ENCODE measurements at places on chromosomes 3 and 15. TPM values are rescaled to one million over a fixed set of nuclear protein-coding genes. Genes with fewer than 3 reads are reported as not detected.

Gene GOLGA8M
- not detected for total RNA-seq

Gene CPNE4
- 1.5 TPM for total RNA-seq

Gene RASGRF1
- total RNA-seq, result 0.64 TPM

Gene FANCD2OS
- total RNA-seq, result not detected

Gene CFAP91
- total RNA-seq, result 1.4 TPM

- no peak overlapping the region for H3K27ac ChIP-seq
- H3K36me3 ChIP-seq, result no peaks in the 10 kb centered on the region
- no peaks in the 10 kb centered on the region for H3K4me1 ChIP-seq
- DNase-seq, result no peak
- no peaks in the 10 kb centered on the region for H3K27me3 ChIP-seq
- no peak overlapping the region for H3K4me3 ChIP-seq
Observed at GRCh38 chr15:57398336-57398735, 22.0 kb downstream of the CGNL1 start.

DNA sequence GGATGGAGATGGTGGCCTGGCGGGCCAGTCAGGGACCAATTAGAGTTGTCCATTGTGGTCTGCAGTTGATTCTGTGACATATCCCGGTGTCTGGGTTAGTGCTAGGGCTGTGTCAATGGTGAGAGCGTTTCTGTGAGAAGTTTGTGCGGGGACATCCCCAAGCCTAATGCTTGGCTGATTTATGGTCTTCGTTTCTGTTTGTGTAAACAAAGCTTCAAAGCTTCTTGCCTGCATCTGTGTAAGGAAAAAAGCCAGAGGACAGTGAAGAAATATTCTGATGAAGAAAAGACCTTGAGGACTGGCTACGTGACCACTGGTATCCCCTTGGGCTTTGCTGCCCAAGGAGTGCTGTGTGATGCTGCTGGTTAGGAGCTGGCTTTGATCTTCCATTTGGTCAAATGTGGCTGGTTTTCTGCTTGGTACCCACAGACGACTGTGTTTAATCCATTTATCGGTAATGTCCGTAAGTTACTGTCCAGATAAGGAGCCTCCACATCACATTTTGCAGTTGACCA, 74.6 kb upstream of the LRTM1 start:
- no peak for DNase-seq
- H3K27ac ChIP-seq, result no peak overlapping the region
- no peaks in the 10 kb centered on the region for H3K27me3 ChIP-seq
- no peaks in the 10 kb centered on the region for H3K4me1 ChIP-seq
- H3K4me3 ChIP-seq, result no peak overlapping the region

DNA sequence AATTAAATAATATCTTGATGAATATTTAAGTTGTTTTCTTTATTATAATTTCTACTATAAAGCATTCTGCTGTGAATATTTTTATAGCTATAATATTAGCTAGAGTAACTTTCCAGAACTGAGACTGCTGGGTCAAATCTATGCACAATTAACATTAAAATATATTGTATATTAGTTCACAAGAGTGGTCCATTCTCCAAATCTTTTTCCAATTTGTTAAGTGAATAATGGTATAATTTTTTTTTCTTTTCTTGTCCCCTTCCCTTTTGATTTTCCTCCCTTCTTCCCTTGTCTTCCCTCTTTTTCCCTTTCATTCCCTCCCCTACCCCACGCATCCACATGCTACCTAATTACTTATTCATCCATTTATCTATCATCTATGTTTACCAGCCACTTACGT, 977.5 kb downstream of the TUSC7 start:
- H3K36me3 ChIP-seq, result no peaks in the 10 kb centered on the region
- H3K4me1 ChIP-seq, result no peaks in the 10 kb centered on the region
- H3K27me3 ChIP-seq, result no peaks in the 10 kb centered on the region
- DNase-seq, result no peak

- H3K4me1 ChIP-seq, result peaks cover 15% of the 10 kb centered on the region
- no peaks in the 10 kb centered on the region for H3K36me3 ChIP-seq
- no peak overlapping the region for H3K4me3 ChIP-seq
- H3K27me3 ChIP-seq, result no peaks in the 10 kb centered on the region
- H3K27ac ChIP-seq, result no peak overlapping the region
Observed at GRCh38 chr3:24508423-24508839, 13.8 kb upstream of the THRB start.

DNA sequence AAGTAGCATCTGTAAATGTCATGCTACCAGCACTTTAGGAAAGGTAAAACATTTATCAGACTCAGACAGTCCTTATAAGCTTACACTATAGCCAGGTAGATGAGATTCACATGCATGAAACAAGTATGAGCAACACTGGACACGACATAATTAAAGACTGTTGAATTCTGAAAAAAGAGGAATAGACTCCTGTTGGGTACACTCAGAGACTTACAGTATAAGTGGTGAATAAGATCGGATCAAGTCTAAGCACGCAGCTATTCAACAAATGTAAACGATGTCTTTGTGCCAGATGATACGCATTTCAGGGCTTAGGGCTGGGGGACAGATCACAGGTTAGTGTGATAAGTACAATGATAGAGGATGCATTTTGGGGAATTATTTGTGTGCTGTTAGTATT, 43.2 kb upstream of the SPPL2A start:
- no peaks in the 10 kb centered on the region for H3K36me3 ChIP-seq
- no peaks in the 10 kb centered on the region for H3K27me3 ChIP-seq
- H3K27ac ChIP-seq, result no peak overlapping the region
- no peak overlapping the region for H3K4me3 ChIP-seq

DNA sequence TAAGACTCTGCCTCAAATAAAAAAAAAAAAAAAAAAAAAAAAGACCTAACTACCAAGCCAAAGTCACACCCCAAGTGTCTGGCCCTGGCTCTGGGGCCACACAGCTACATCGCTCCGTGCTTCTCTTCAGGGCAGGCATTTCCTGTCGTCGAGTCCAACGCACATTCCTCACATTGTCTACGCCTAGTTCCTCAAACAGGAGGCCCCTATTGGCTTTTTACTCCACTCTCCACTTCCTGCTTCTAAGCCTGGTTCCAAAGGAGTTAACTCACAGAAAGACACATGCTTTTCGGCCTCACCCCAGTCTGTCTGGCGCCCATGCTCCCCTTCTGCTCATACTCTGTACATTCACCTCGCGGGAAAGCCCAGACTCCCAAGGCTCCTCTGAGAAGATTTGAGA, 28.8 kb downstream of the KNG1 start:
- no peak overlapping the region for H3K4me3 ChIP-seq
- no peaks in the 10 kb centered on the region for H3K27me3 ChIP-seq
- H3K27ac ChIP-seq, result peak overlapping the region; percentile 71
- H3K36me3 ChIP-seq, result no peaks in the 10 kb centered on the region

DNA sequence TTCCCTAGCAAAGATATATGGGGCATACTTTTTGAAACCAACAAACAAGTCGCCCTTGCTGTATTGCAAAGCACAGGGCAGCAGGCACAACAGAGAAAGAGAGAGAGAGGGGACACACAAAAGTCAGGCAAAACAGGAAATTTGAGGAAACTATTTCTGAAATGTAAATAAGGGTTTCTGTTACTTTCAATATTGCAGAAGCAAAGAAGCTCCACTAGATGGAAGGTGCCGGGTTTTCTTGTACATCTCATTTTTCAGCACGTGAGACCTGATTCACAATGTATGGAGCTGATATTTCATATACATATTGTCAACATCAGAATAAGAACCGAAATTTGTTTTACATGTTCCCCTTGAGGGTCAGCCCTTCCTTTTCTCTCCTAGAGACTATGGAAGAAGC, 127.4 kb downstream of the FOXP1 start:
- H3K27ac ChIP-seq, result peak overlapping the region; percentile 39
- no peaks in the 10 kb centered on the region for H3K27me3 ChIP-seq
- peaks cover 16% of the 10 kb centered on the region for H3K4me1 ChIP-seq
- no peak for DNase-seq
- H3K4me3 ChIP-seq, result no peak overlapping the region
- no peaks in the 10 kb centered on the region for H3K36me3 ChIP-seq

GRCh38 chr15:67790610-67791319, 34.5 kb upstream of the SKOR1 start:
- H3K36me3 ChIP-seq, result no peaks in the 10 kb centered on the region
- H3K27me3 ChIP-seq, result no peaks in the 10 kb centered on the region
- H3K4me1 ChIP-seq, result no peaks in the 10 kb centered on the region
- H3K4me3 ChIP-seq, result no peak overlapping the region

- H3K4me3 ChIP-seq, result no peak overlapping the region
- peaks cover 54% of the 10 kb centered on the region for H3K27me3 ChIP-seq
- no peaks in the 10 kb centered on the region for H3K4me1 ChIP-seq
- no peak for DNase-seq
- H3K36me3 ChIP-seq, result no peaks in the 10 kb centered on the region
- H3K27ac ChIP-seq, result peak overlapping the region; percentile 24
Observed at GRCh38 chr3:192409201-192409837, 318.0 kb downstream of the FGF12 start.

- peak overlapping the region; percentile 36 for H3K4me3 ChIP-seq
- no peaks in the 10 kb centered on the region for H3K27me3 ChIP-seq
- peak overlapping the region; percentile 75 for H3K27ac ChIP-seq
- peak; percentile 94 for DNase-seq
- H3K4me1 ChIP-seq, result peaks cover 11% of the 10 kb centered on the region
Observed at GRCh38 chr3:129026728-129027543, 25.8 kb downstream of the EFCC1 start.

- H3K4me3 ChIP-seq, result no peak overlapping the region
- peaks cover 98% of the 10 kb centered on the region for H3K27me3 ChIP-seq
- DNase-seq, result no peak
- no peaks in the 10 kb centered on the region for H3K36me3 ChIP-seq
- H3K27ac ChIP-seq, result no peak overlapping the region
- peaks cover 11% of the 10 kb centered on the region for H3K4me1 ChIP-seq
Observed at GRCh38 chr15:52796753-52797520, 6.8 kb upstream of the ONECUT1 start.

DNA sequence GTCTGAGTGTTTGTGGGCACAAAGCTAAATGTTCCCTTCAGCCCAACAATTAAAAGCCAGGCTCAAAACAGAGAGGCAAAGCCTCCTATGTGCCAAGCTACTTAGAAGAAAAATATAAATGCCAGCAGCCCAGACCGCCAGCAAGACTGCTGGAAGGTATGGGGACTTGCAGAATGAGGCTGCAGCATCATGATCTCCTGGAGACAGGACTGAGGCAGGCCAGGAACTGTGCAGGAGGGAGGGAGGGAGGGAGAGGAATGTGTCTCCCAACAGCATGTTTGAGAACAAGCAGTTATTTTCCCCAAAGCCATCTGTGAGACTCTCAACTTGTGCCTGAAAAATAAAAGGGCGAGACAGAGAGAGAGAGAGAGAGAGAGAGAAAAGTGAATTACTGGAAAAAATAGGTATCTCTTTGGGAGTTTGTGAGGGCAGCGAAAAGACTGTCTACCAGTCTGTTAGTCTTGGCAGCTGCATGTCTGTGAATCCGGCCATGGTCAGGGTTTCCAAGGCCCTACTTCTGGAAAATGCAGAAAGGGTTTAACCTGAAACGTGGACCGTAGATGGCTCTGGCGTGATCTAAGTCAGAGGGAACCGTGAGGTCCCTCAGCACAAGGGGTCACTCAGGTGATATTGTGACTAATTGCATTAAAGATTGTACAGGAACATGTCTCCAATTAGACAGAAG, 139.7 kb upstream of the COL8A1 start:
- no peaks in the 10 kb centered on the region for H3K27me3 ChIP-seq
- no peaks in the 10 kb centered on the region for H3K36me3 ChIP-seq
- H3K27ac ChIP-seq, result no peak overlapping the region
- peaks cover 7% of the 10 kb centered on the region for H3K4me1 ChIP-seq

DNA sequence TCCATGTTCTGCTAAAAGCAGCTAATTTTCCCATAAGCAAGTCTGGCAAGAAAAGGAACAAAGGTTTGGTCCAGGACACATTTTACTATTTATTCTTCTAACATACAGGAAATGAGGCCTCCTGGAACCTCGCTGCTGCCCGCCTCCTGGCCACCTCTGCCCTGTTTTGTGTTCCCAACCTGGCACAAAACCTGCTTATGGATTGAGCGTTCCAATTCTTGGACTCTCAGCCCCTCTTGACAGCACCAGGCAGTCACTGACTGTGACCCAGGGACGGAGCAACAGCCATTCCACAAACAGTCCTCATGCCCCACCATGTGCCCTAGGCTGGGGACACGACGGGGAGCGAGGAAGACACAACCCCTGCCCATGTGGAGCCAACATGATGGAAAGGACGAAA, 11.6 kb upstream of the SSUH2 start:
- no peak overlapping the region for H3K27ac ChIP-seq

DNA sequence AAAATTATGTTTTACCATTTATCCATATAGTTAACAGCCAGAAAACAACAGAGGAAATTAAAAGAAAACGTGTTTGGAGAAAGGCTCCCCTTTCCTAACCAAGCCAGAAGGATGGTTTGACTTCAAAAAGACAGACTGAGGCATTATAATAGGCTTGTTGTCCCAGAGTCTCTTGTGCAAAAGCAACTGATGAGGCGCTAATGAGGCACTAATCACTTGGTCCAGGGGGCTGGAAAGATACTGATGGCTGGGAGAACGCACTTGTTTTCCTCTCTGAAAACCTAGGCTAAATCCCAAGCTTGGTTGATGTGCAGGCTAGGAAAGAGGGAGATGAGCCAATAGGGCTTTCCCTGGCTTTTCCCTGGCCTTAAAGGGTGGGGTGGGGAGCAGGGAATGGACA, 389.6 kb downstream of the NTRK3 start:
- no peaks in the 10 kb centered on the region for H3K27me3 ChIP-seq
- no peak overlapping the region for H3K4me3 ChIP-seq
- H3K27ac ChIP-seq, result no peak overlapping the region
- no peaks in the 10 kb centered on the region for H3K4me1 ChIP-seq
- H3K36me3 ChIP-seq, result no peaks in the 10 kb centered on the region

DNA sequence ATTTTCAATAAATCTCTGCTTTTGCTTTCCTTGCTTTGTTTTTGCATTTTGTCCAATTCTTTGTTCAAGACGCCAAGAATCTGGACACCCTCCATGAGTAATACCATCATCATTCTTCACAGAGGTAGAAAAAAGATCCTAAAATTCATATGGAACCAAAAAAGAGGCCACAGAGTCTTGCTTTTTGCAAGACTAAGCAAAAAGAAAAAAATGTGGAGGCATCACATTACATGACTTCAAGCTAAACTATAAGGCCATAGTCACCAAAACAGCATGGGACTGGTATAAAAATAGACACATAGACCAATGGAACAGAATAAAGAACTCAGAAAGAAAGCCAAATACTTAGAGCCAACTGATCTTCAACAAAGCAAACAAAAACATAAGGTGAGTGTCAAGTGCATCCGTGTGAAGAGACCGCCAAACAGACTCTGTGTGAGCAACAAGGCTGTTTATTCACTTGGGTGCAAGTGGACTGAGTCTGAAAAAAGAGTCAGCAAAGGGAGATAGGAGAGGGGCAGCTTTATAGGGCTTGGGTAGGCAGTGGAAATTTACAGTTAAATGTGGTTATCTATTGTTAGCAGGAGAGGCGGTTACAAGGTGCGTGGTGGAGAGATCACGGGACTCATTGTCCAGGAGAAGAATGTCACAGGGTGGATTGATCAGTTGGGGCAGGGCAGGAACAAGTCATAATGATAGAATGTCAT, 10.9 kb downstream of the STRIT1 start:
- no peak overlapping the region for H3K4me3 ChIP-seq
- no peaks in the 10 kb centered on the region for H3K4me1 ChIP-seq
- no peaks in the 10 kb centered on the region for H3K27me3 ChIP-seq

DNA sequence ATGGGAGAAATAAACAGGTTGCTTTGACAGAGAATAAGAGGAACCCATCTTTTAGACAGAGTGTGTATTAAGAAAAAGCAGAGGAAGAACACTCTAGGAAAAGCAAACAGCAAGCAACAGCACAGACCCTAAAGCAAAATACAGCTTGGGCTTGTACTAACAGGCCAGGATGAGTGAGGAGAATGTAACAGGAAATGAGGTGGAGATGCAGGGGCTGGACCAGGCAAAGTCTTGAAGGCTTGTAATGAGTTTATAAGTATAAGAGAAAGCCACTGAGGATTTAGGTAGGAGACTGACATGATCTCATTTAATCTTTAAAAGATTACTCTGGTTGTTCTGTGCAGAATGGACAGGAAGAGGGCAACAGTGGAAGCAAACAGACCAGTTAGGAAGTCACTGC, 4.9 kb downstream of the UBR1 start:
- no peak for DNase-seq
- H3K4me3 ChIP-seq, result no peak overlapping the region
- H3K27ac ChIP-seq, result no peak overlapping the region
- H3K27me3 ChIP-seq, result no peaks in the 10 kb centered on the region
- H3K4me1 ChIP-seq, result peaks cover 11% of the 10 kb centered on the region
- H3K36me3 ChIP-seq, result no peaks in the 10 kb centered on the region

Data from transverse colon (tissue), 4 donors.